Body of pancreas (tissue), 4 donors: ENCODE measurements at places on chromosomes 2 and 18.

DNA sequence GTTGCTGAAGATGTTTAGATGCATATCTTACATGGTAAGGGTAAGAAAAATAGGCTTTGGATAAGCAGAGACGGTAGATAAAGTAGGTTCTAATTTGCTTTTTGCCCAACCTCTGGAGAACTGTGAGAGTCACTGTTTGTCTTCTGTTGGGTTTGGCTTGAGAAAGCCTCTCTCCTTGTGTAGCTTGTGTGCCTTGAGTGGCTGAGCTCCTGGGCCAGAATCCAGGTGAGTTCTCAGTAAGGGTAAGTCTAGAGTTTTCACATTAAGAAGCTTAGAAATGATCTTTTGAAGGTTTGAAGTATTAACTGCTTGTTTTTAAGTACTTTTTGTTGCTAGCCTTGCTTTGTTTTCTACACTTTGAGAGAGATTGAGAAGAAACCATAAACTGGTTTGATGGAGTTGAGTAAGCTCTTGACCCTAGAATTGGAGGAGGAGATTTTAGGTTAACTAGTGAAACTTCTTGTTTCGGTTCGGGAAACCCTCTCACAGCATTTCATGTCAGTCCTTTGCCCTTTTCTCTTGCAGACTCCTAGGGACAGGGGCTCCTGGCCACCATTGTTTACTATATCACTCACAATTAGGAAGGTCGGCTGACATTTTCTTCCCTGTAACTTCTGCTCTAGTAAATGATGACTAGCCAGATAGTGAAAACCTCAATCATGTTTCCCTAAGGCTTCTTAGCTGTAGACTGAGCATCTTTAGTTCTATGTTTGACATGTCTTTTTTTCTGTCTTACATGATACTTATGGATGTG, 26.0 kb downstream of the MAP4K4 start:
- no peaks in the 10 kb centered on the region for H3K36me3 ChIP-seq
- no peak for DNase-seq
- no peaks in the 10 kb centered on the region for H3K27me3 ChIP-seq

GRCh38 chr18:8967573-8967972, 134.9 kb upstream of the NDUFV2 start:
- no peak for DNase-seq
- H3K4me1 ChIP-seq: no peaks in the 10 kb centered on the region
- no peaks in the 10 kb centered on the region for H3K27me3 ChIP-seq
- H3K36me3 ChIP-seq: no peaks in the 10 kb centered on the region
- no peak overlapping the region for H3K4me3 ChIP-seq

DNA sequence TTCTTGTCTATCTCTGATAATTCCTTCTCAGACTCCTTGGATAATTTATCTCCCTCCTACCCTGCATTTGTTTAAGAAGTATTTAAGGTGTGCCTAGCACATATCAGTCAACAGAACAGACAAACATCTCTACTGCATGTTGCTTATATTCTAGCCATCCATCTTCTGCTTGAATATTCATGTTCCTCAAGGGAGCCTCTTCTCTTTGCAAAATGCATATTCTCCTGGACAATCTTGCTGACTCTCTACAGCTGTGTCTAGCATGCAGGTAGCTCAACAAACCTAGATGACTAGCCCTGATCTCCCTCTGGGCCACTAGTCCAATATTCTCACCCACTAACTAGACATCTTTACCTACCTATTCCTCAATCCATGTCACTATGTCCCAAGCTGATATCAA, 70.0 kb downstream of the AP1S3 start:
- H3K4me3 ChIP-seq: no peak overlapping the region
- no peak for DNase-seq
- no peaks in the 10 kb centered on the region for H3K27me3 ChIP-seq
- no peaks in the 10 kb centered on the region for H3K36me3 ChIP-seq
- no peak overlapping the region for H3K27ac ChIP-seq

DNA sequence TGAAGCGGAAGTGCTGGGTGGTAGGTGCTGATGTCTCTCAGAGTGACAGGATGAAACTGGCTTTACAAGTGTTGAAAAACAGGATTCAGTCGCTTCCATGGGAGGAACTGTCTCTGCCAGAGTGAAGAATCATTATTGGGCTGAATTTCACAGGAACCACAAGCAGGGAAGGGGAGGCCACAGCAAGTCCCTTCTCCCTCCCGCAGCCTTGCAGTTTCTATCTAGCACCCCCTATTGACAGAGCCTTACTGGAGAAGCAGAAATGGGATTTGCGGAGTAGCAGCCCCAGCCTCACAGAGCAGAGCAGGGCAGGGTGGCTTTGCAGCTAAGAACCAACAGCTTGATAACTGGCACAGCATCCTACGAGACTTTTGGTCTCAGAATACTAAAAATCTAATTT, 33.3 kb upstream of the RMP24 start:
- no peaks in the 10 kb centered on the region for H3K36me3 ChIP-seq
- H3K27me3 ChIP-seq: no peaks in the 10 kb centered on the region

DNA sequence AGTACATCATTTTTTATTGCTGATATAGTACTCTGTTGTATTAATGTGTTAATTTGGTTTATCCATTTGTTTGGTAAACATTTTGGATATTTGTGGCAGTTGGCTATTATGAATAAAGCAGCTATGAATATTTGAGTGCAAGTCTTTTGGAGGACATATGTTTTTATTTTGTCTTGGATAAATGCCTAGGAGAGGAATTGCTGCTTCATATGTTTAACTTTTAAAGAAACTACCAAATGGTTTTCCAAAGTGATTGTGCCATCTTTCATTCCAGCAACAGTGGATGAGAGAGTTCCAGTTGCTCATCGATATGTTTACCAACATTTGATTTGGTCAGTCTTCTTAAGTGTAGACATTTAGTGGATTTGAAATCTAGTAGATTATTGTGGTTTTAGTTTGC, 51.8 kb downstream of the MERTK start:
- no peak overlapping the region for H3K27ac ChIP-seq
- H3K4me3 ChIP-seq: no peak overlapping the region
- no peaks in the 10 kb centered on the region for H3K36me3 ChIP-seq
- H3K27me3 ChIP-seq: no peaks in the 10 kb centered on the region
- H3K4me1 ChIP-seq: peaks cover 26% of the 10 kb centered on the region

DNA sequence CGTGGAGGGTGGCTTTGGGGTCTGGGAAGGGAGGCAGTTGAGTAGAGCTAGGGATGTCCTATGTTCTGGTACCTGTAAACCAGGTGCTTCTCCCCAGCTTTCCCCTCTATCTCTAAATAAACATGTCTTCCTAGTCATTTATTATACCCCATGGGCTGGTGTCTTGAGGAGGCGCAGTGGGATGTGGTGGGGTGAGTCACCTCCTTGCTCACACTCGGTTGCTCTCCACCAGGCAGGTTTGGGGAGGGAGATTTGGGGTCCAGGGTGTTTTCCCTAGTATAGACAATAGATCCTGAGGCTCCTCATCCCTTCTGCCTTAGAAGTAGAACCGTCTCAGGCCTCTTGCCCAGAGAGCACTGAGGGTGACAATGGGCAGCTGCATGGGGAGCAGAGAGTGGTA, 5.1 kb downstream of the PSD4 start:
- no peak overlapping the region for H3K4me3 ChIP-seq
- H3K27ac ChIP-seq: no peak overlapping the region
- H3K27me3 ChIP-seq: no peaks in the 10 kb centered on the region
- H3K36me3 ChIP-seq: no peaks in the 10 kb centered on the region
- H3K4me1 ChIP-seq: peaks cover 30% of the 10 kb centered on the region
- no peak for DNase-seq
